ENCODE measurements at places on chromosomes 5 and 9.

DNA sequence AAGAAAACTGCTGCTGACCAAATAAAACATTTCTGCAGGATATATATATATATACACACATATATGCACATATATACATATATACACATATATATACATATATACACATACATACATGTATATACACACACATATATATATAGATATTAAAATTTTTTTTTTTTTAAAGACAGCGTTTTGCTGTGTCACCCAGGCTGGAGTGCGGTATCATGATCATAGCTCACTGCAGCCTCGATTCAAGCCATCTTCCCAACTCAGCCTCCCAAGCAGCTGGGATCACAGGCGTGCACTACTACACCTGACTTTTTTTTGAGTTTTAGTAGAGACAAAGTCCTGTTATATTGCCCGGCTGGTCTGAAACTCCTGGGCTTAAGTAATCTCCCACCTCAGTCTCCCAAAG is 2.7 kb downstream of the MRPL22 start:
- DNase-seq, result no peak

DNA sequence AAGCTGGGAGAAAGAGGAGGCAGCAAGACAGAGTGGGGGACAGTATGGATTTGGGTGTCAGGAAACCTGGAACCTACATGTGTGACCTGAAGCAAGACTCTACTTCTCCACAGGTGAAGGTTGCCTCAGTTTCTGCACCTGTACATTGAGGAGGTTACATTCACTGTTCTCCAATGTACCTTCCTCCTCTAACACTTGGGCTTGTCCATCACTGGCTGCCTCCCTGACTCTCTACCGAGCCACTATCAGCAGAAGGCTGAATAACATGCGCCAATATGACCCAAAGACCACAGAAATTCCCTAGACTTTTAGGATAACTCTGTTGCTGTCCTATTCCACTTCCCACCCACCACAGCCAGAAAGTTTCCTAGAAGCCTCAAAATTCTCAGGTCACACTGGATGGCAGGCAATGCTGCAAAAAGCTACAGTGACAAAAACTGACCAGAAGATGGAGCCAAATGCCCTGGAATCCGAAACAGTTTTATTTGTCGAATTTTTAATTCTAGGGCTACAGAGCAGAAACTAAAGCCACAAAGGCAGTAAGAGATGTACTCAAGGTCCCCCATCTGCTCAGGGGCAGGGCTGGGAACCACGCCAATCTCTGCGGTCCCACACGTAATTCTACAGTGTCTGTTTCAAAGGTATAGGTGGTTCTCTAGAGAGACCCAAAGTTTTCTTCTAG is 64.4 kb downstream of the FAM114A2 start:
- DNase-seq, result no peak

GRCh38 chr5:27474047-27474309 is 435.6 kb upstream of the CDH9 start:
- no peak for DNase-seq

DNA sequence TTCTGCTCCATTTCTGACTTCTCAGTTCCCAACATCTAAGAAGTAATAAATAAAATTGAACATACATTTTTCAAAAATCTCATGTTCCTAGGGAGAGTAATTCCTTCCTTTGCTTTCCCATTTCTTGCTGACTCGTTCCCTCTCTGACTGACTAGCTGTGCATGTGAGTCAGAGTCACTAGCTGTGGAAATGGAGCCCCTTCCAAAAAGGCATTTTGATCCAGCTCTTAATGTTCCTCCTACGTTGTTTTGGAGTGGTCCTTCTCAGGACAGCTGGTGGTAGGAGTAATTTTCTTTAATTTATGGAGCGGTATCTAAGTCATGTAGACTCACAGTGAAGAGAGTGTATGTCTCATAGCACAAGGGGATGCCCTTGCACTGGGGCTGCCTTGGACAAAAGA is 460.2 kb downstream of the GADD45G start:
- no peak for DNase-seq

GRCh38 chr9:121853617-121854395 is 202.4 kb downstream of the DAB2IP start:
- DNase-seq, result no peak

- no peak for DNase-seq
These were observed 7.7 kb downstream of the LMAN2 start for GRCh38 chr5:177343777-177344176.

- DNase-seq, result no peak
These were observed 48.6 kb downstream of the FOXI1 start for GRCh38 chr5:170154297-170154696.

DNA sequence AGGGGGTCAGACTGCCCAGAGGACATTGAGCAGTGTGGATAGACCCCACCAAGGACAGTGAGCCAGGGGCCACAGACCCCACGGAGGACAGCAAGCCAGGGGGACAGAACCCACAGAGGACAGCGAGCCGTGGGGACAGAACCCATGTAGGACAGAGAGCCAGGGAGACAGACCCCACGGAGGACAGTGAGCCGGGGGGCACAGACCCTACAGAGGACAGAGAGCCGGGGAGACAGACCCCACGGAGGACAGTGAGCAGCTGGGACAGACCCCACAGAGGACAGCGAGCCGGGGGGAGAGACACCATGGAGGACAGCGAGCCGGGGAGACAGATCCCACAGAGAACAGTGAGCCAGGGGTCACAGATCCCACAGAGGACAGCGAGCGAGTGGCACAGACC is 3.4 kb upstream of the ZDHHC11 start:
- DNase-seq, result no peak

DNA sequence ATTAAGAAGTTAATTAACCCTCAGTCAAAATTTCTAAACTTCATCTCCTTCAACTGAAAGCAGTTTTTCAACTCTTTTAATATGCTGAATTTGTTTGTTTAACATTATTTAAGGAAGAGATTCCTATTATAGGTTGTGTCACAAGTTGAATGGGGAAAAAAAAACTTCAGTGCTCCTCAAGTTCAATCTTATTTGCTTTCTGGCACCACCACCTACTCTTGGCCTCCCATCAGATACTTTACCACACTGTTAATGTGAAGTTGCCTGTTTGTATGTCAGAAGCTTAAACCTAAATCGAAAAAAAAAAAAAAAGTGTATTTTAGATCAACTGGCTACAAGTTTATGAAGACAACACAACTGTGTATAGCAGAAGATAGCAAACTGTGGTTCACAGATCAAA is 4.1 kb upstream of the DOCK2 start:
- DNase-seq, result no peak

GRCh38 chr5:159917994-159918393 is 1.7 kb downstream of the ADRA1B start:
- DNase-seq, result no peak

- DNase-seq, result no peak
These were observed 3.4 kb upstream of the DCTN4 start for GRCh38 chr5:150762211-150762610.

GRCh38 chr5:6719896-6720560 is 6.8 kb downstream of the TENT4A start:
- no peak for DNase-seq

GRCh38 chr9:2093920-2094597 is 78.9 kb downstream of the SMARCA2 start:
- DNase-seq, result no peak

Measured in stimulated activated CD8-positive, alpha-beta memory T cell treated with anti-CD3 and anti-CD28 coated beads, Interleukin-15, amount 100 ng/mL, for 24 hours (primary cell).